Urothelium cell line (cell line): ENCODE measurements at places on chromosomes 3 and 15.

- DNase-seq: no peak
Observed at GRCh38 chr3:20450611-20451010, 264.6 kb upstream of the SGO1 start.

GRCh38 chr3:152466784-152467183, 198.1 kb downstream of the MBNL1 start:
- DNase-seq: peak; percentile 8

DNA sequence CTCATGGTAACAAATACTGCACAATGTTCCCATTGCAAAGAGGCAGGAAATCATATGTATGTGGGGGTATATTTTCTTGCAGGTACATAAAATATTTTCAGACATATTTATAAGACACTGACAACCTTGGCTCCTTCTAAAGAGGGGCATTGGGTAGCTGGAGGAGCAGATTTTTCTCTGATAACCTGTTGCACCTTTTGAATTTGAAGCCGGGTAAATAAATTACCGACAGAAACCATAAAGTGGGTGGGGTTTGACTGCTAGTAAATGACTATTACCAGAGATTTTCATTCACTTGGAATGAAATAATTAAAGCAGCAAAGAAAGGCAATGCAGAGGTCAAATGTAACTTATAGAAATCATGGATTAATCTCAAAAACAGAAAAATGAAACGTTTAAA, 19.2 kb downstream of the LHFPL4 start:
- DNase-seq: no peak

DNA sequence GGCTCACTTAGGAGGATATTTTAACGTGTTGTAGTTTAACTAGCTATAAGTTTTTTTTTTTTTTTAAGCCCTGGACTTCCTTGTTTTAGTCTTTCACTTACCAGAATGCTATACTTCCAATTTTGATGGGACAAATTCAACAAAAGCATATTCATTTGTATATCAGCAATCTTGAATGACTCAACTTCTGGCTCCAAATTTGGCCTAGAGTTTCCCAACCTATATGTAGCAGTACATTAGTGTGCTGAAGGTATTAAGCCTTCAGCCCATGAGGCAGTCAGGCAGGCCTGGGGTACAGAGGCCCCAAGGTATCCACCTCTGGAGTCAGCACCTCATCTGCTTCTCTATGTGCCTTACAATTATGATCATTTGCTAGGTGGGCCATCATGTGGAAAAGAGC, 5.9 kb downstream of the PBRM1 start:
- DNase-seq: no peak

DNA sequence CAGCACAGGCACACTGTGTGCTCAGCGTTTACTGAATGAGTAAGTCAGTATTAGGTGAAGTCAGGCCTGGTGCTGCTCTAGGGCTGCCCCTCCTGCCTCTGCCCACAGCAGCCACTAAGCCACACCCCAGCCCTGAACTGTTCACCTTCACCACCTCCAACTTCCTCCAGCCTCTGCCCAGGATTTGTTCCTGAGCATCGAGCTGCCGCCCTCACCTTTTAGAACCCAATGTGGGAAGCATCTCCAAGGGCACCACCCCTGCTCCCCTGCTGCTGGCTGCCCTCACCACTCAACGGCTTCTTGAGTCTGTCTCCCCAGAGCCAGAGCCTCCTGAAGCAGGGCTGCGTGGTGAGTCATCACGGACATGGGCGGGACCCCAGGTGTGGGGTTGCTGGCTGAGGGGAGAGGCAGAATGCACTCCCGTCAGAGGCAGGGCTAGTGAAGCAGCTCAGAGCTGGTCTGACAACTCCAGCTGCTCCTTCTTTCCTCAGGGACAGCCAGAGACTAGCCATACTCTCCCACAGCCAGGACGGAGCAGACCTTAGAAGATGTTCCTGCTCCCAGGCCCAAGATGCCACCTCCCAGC, 5.8 kb downstream of the HYAL2 start:
- peak; percentile 90 for DNase-seq

GRCh38 chr3:23748398-23749110, 57.2 kb upstream of the UBE2E1 start:
- DNase-seq: no peak

- DNase-seq: no peak
Observed at GRCh38 chr15:46079046-46079445, 444.2 kb downstream of the SQOR start.

- no peak for DNase-seq
Observed at GRCh38 chr15:53129121-53129904, 339.2 kb upstream of the ONECUT1 start.

GRCh38 chr3:178671791-178672190, 135.6 kb downstream of the KCNMB2 start:
- peak; percentile 20 for DNase-seq

GRCh38 chr3:38128303-38128655, 8.6 kb downstream of the ACAA1 start:
- no peak for DNase-seq
